ENCODE measurements at places on chromosomes 7 and 10.

DNA sequence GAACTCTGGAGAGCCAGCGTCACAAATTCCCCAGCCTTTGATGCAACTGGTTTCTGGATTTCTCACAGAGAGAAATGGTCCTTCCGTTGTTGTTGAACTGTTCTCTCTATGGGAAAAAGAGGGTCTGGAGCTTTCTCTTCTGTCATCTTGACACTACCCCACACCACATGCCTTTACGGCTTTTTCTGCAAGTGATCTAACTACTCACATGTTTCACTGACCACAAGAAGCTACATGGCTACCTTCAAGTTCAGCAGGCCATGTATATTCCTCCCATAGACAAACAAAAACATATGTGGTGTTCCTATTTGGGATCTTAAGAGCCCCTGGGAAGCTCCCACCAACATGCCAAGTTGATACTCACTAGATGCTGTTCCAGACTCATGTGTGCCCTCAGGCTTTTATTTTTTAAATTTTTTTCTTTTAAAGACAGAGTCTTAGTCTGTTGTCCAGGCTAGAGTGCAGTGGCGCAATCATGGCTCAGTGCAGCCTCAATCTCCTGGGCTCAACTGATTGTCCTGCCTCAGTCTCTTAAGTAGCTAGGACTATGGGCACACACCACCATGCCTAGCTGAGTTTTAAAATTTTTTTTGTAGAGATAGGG, 72.0 kb downstream of the RNF216 start:
- no peak for DNase-seq

DNA sequence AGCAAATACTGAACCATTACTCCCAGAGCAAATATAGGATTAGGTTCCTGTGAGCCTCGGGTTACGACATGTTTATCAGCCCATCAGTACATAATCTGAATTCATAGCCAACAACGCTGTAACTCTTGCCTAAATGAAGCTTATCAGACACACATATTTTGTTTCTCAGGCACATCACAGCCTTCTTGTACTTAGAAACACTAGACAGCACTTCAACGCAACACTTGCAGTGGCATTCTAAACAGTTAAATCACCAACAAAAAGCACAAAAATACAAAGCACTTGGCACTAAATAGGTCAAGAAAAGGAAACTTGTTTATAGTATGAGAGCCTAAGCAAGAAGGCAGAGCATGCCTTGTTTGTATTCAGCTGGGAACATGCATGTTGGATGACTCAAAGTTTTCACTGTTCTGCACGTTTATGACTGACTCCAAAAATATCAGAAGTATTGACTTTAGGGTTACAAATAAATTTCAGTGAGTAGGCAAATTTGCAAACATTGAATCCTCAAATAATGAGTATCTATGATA, 75.0 kb downstream of the VPS50 start:
- DNase-seq = no peak

- DNase-seq = no peak
Observed at GRCh38 chr10:7457478-7458316, 46.9 kb upstream of the SFMBT2 start.

DNA sequence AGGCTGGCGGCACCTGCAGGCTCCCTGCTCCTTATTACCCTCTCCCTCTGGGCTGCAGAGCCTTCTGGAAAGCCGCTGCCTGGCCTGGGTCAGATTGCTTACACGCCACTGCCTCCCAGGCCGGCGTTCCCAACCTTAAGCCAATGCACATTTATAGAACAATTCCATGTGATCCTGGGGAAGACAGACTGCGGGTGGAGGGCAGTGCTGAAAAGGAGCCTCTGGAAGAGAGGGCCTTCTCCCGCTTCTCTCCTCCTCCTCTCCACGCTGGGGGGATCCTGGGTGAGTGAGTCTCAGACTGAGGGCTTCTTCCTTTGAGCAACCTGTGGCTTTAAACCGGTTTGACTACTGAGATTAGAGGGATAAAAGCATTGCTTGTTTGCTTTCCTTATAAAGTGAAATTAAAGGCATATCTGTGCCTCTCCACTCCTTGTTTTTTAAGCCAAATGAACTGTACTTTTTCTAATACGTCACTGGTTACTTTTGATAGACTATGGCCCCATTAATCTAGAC, 5.5 kb downstream of the TACC2 start:
- DNase-seq = no peak

- no peak for DNase-seq
Observed at GRCh38 chr10:53463539-53463938, 691.0 kb upstream of the MBL2 start.

All from NCI-H2081 (cell line).